NCI-H2029 treated with DMSO at 0.1 percent for 48 hours (cell line): ENCODE measurements at places on chromosomes 5 and 9.

DNA sequence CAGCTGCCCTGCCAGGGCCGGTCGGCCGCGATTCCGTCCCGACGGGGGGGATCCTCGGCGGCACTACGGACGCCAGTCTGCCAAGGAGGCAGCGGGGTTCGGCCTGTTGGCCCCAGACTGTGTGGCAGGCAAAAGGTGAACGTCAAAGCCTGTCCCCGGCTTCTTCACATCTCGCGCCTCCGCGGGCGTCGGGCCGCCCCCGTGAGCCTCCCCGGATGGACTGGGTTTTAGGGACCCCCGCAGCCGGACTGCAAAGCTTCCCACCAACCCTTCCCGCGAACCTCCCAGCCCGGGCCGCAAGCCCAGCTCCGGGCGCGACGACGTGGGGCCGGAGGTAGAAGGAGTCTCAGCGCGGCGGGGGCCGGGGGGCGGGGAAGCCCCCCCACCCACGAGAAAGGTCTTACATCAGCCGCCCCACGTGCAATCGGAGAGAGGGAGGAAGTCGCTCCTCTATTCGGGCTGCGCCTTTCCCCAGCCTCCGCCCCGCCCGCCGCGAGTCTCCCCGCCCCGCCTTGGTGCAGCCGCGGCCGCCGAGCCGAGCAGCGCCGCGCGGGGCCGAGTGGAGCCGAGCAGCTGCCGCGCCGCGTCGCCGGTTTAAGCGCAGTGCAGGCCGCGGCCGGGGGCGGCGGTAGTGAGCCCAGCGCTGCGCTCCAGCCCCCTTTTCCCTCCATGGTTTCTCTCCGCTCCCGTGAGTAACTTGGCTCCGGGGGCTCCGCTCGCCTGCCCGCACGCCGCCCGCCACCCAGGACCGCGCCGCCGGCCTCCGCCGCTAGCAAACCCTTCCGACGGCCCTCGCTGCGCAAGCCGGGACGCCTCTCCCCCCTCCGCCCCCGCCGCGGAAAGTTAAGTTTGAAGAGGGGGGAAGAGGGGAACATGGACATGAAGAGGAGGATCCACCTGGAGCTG is at the start of gene ANP32B:
TSS of gene ANP32B (plus strand) at position 659 of the 906 bp plus-strand sequence. CDS start at position 874, 215 bp downstream.
- DNase-seq: peak; percentile 87

DNA sequence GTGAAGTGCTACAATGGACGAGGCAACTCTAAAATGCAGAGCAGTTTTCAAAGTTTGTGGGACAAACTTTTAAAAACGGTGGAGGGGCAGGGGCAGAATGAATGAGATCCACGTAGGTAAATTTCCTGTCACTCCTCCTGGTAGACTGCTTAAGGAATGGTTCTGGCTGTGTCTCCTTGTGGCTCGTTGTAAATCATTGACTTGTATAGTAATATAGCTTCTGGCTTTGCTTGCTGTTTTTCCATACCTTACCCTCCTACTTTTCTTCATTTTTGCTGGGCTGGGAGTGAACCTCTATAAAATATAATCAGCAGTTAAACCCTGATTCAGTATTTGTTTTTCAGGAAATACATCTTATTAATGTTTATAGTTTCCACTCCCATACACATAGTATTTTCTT is 235.7 kb downstream of the TUSC1 start:
- no peak for DNase-seq

- peak; percentile 88 for DNase-seq
These were observed 142.3 kb upstream of the ANKH start for GRCh38 chr5:15013654-15014463.

- no peak for DNase-seq
These were observed 327.6 kb downstream of the KDM4C start for GRCh38 chr9:7085357-7085756.

DNA sequence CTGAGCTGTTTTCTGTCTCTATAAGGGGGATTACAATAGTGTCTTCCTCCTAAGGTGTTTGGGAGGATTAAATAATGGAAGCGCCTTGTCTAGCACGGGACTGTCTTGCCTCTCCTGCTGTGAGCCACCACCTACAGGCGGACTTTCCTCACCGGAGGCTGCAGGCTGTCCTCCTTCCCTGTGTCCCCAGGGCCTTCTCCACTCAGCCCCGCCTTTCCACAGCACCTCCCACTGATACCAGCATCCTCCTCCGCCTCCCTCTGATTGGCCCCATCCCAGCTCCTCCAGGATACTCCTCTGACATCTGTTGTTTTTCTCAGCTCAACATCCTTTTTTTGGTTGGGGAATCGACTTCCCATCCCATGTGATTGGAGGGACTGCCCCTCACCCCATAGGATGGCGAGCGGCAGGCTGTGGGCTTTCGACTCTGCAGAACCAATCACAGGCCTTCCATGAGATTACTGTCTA is 851 bp upstream of the ZDHHC12 start:
- DNase-seq: peak; percentile 63

DNA sequence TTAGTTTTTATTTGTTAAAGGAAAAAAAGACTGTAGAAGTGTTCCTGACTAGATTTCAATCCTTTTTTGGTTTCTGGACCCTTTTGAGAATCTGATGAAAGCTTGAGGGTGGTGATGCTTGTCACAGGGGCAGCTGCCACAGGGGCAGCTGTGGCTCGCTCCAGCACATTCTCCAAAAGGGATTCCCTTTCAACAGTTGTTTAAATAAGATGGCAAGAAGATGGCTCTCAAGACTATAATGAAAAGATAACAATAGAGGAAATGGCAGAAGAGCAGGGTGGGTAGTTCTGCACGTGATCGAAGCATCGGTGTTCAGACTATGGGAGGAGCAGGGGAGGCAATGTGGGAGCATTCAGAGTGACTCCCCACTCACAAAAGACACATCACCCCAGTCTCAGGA is 46.5 kb upstream of the TNFAIP8 start:
- DNase-seq: no peak

DNA sequence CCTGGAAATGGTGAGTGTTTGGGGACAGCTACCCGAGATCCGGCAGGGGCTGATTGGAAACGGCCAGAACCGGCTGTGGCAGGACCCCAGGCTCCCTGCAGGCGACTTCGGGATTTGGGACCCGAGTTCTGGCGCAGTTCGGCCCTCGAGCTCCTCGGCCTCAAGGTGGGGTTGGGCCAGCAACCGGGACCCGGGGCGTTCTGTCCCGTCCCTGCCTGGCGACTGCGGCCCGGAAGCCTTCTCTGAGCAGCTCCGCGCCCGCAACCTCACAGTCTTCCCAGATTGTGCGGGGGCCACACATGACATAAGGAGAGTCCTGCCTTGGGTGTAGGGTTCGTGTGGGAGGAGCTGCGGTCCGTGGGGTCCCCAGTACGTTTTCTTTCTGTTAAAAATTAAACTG is 23.2 kb upstream of the NEURL1B start:
- DNase-seq: no peak

GRCh38 chr5:133034064-133034463 is 7.7 kb upstream of the ZCCHC10 start:
- DNase-seq: no peak
